Activated CD4-positive, alpha-beta T cell treated with anti-CD3 and anti-CD28 coated beads, Interleukin-2, amount 50 U/mL, for 24 hours (primary cell): ENCODE measurements at places on chromosomes 2 and 18.

DNA sequence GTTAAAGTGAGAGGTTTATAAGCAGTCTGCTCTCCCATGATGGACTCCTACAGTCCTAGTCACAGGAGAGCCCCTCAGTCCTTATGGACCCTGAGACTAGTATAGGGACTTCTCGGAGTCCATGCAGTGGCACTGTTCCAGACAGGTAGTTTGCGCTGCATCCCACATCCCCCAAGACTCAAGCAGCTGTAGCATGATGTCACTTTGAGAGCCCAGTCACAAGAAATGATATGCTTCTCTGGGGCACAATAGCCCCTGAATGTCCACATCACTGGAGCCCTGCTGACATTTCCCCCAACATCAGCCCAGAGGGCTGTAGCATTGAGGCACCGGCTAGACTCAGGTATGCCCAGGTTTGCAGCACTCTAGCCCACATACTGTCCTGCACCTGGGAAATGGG, 220.1 kb downstream of the OTX1 start:
- DNase-seq = no peak

DNA sequence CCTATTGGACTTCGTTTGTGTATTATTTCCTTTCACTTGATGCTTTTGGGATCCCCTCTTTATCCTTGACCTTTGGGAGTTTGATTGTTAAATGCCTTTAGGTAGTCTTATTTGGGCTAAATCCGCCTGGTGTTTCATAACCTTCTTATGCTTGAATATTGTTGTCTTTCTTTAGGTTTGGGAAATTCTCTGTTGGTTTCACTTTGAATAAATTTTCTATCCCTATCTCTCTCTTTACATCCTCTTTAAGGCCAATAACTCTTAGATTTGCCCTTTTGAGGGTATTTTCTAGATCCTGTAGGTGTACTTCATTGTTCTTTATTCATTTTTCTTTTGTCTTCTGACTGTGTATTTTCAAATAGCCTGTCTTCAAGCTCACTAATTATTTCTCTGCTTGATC, 354.7 kb downstream of the PARD3B start:
- DNase-seq = no peak

GRCh38 chr2:206700156-206700555, 18.0 kb downstream of the DYTN start:
- no peak for DNase-seq

DNA sequence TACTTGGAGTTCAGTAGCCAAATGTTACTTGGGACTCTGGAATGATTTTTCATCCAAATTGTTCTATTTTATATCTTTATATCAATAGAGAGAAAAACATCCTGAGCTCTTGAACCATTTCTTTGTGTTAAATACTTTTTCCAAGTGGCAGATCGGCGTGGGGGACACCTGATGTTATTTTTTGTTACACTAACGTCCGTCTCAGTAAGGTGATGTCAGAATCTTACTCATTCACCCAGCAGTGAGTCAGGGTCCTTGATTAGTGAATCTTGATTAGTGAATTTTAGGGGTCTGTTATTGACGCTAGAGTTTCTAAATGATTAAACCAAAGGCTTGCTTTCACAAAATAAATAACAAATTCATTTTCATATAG, 1.7 kb downstream of the MIB1 start:
- DNase-seq = no peak

DNA sequence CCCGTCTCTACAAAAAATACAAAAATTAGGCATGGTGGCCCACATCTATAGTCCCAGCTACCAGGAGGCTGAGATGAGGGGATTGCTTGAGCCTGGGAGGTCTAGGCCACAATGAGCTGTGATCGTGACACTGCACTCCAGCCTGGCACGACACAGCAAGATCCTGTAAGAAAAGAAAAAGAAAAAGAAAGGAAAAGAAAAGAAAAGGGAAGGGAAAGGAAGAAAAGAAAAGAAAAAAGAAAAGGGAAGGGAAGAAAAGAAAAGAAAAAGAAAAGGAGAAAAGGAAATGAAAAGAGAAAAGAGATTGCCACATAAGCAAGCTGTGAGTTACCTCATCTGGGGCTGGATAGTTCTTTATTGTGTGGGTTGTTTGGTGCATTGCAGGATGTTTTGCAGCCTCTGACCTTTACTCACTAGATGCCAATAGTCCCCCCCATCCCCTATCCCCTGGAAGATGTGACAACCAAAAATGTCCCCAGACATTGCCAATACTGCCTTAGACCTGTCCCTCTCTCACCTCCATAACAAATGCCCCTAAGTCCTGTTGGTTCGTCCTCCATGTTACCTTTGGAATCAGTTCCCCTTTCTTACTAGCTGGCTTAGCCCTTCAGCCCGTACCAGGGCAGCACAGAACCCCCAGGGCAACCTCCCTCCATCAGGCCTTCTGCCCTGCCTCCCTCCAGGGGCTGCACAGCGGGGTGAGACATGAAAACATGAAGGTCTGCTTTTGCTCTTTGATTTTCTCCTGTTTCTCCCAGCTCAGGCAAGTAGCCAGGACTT, 8.9 kb downstream of the ASPRV1 start:
- no peak for DNase-seq

- DNase-seq = no peak
Measured at GRCh38 chr18:80184243-80184772, 63.0 kb downstream of the PARD6G start.

DNA sequence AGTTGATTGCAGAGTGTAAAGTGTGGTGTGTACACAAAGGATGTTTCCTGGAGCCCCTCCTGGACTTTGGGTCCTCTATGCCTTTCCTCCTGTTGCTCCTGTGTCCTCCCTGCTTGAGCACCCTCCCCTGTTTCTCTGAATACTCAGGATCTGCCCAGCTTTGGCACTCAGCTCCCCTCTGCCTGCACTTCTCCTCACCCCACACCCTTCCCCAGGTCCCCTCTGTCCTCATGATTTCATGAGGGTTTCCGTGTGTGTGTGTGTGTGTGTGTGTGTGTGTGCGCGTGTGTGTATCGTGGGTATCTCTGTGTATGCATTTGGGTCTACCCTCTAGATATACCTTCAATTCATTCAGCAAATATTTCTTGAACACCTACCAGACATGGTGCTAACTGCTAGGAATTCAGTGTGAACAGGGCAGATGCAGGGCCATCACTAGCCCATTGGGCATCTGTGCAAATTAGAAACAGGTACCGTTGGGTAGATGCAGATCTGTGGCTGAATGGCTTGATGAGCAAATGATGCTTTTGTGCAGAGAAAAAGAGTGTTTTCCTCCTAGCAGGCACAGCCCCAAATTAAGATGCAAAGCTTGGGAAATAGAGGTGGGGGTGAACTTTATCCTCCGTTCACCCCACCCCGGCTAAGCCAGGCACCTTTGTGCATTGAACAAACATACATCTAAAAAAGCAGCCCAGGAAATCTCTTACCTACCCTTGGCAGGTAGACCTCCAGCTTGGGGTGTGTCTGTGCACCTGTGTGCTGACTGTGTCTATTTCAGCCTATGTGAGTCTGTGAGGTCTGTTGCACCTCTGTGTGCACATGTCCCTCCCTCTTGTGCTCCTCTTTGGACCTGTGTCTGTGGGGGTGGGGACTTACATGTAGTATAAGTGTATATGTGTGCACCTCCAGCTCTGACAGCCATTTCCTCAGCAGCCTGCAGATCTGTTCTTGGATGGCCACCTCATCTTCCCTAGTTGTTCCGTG, 60.0 kb upstream of the EPAS1 start:
- DNase-seq = no peak

GRCh38 chr2:20015482-20016083, 3.1 kb upstream of the MATN3 start:
- no peak for DNase-seq

DNA sequence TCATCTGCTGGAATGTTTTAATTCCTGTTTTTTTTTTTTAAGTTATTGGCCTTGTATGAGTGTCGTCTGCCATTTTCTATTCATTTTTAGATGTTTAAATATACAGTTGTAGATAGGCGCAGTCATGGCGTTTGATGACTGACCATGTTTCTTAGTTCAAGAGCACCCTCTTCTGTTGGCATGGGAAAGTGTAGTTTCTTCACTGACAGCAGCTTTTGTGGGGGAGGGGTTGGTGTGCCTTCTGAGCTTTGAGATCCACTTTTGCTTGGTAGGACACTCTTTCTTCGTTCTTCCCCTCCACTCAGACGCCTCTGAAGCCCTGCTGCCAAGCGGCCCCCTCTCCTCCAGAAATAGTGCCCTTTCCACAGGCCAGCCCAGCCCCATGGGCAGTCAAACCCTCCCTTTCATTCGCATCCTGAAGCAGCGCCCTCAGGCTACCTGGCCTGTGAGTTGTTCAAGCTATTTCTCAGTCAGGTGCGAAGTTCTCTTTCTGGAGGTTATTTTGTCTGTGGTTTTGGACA, 492.0 kb downstream of the TNS1 start:
- DNase-seq = no peak

GRCh38 chr2:74632209-74632938, 15.8 kb downstream of the M1AP start:
- DNase-seq = no peak

DNA sequence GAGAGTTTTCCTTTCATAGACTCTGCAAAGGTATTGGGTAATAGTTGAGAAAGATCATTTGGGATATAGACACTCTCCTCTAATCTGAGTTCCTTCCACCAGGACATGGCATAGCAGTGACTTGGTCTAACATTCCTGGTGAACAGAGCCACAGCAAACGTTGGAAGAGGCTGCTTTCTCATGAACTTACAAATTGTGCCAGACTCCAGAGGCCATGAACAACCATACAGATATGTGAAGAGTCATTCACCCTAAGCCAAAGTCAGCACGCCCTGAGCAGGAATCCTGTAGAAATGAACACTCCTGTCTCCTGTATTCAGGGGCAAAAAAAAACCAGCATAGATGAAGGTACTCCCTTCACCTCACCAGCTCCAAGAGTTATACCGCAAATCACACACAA, 152.8 kb downstream of the TMEM18 start:
- DNase-seq = no peak

GRCh38 chr2:17672583-17673317, 80.9 kb downstream of the SMC6 start:
- no peak for DNase-seq

GRCh38 chr2:196253116-196253480, 81.7 kb upstream of the STK17B start:
- no peak for DNase-seq

GRCh38 chr18:38297910-38298309, 732.3 kb upstream of the CELF4 start:
- DNase-seq = no peak

DNA sequence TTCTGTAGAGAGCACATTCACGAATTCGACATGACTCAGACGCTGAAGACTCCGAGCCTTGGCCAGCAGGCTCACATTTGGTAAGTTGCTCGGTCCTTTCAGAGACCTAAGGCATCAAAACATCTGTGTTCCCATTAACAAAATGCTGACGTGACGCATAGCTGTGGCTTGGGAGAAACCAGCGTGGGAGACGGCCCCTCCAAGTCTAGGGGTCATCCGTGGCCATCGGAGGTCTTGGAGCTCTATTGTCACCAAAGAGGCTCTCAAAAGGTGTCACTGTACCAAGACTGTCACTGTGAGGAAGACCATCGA, 14.9 kb downstream of the FBLN7 start:
- DNase-seq = no peak

DNA sequence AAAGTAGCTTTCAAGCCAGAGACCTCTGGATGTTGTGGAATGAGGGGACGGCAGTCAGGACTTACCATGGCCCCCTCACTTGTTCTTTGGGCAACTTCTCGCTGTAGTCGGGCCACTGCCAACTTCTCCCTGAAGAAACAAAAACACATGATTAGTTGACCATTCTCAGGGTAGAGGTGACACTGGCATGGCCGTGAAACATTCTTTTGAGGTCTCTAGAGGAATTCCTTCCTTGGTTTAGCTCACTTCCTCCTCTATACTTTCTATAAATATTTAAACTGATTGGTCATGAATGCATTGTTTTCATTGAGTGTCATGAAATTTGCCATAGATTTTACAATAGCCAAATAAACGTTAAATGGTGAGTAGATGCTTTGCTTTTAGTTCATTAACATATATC, 354.6 kb downstream of the NCKAP5 start:
- no peak for DNase-seq

GRCh38 chr2:113407446-113408099, 29.9 kb upstream of the ZNG1B start:
- no peak for DNase-seq

DNA sequence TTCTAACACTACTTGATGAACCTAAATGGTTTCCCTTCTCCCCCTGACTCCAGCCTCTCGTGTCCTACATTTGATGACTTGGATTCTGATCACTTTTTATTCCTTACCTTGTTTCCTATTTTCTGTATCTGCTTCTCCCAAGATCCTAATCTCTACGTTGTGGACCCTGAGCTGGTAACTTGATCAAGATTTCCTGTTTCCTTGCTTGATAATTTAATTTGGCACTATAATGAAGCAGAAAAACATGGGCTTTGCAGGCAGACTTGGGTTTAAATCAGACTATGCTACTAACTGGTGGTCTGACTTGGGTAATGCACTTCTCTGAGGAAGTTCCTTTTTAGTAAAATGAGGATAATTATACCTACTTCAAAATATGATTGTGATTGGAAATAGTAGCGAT, 11.7 kb upstream of the FBXO11 start:
- no peak for DNase-seq

- DNase-seq = no peak
Measured at GRCh38 chr2:23554054-23554697, 169.2 kb downstream of the KLHL29 start.

GRCh38 chr18:5197032-5197434, at the start of gene AKAIN1:
AKAIN1 (minus strand) TSS chr18:5197257; CDS start chr18:5197053, 204 bp downstream.
- DNase-seq = no peak

GRCh38 chr2:218891275-218892135, 10.9 kb downstream of the WNT10A start:
- DNase-seq = no peak

- DNase-seq = no peak
Measured at GRCh38 chr2:106932644-106933043, 46.7 kb upstream of the ST6GAL2 start.

GRCh38 chr2:143468341-143468888, 339.2 kb downstream of the ARHGAP15 start:
- DNase-seq = no peak

GRCh38 chr2:187008111-187008510, 159.1 kb upstream of the ZSWIM2 start:
- DNase-seq = no peak

DNA sequence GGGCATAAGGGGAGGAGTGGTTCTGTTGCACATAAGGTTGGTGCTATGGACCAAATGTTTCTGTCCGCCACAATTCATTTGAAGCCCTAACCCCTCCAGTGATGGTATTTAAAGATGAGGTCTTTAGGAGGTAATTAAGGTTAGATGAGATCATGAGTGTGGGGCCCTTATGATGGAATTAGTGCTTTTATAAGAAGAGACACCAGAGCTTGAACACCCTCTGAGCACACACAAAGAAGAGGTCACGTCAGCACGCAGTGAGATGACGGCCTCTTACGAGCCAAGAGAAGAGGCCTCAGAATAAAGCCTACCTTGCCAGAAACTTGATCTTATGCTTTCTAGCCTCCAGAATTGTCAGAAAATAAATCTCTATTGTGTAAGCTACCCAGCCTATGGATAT, 386.4 kb upstream of the CYRIA start:
- DNase-seq = no peak

DNA sequence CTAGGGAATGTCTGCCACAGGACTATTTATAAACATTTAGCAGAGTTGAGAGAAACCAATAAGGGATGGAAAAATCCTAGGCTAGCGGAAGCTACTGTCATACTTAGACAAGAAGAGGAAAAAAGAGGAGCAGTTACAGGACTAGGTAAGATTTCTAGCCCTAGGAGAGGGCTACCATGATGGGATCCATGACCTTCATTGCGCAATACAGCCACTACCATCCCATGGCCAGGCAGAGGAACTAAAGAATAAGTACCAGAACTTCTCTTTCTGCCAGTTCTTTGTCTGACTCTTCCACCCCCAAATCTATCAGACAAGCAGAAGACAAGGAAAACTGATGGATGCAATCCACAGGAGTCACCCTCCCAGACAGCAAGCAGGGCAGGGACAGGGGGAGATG, 417.0 kb upstream of the CHST9 start:
- no peak for DNase-seq
